ENCODE measurements at places on chromosomes 16 and 17.

DNA sequence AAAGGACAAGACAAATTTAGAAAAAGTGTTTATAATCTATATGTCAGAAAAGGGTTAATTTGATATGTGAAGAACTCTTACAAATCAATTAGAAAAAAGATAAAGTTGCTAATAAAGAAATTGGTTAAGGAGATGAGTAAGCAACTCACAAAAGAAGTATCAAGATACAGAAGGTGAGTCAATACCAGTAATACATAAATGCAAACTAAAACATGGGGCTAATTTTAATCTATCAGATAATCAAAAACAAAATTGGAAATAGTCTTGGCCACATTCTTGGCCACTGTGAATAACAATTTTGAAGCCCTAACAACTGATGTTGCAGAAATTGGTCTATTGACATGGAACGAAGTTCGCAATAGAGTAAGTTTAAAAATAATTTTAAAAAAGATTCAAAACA, 6.8 kb downstream of the DHRS7C start:
- DNase-seq: no peak

GRCh38 chr17:64277831-64278562, 14.9 kb upstream of the TEX2 start:
- DNase-seq: no peak

DNA sequence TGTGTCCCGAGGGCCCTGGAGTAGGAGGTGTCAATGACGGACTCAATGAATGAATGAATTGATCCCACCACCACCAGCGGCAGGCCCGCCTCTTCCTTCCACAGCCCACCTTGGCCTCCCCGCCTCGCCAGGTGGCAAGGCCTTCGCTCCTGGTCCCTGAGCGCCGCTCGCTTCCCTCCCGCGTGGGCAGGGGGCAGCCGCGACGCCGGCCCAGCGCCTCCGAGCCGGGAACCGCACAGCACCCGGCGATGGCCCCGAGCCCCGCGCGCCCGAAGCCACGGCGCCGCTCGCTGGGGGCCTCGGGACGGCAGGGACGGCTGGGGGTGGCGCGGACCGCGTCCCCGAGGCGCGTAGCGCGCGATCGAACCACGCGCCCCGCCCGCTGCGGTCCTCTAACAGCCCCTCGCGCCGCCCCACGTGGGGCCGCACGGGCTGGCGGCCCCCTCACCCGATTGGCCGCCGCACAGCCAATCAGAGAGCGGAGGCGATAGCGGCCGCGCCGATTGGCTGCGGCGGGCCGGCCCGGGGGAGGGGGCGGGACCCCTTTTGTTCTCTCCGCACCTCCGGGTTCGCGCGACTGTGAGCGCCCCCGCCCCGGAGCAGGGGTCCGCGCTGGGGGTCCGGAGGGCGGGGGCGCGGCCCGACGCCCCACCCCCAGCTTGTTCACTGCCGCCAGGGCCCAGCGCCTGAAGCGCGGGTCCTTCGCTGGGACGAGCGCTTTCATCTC, 31.4 kb downstream of the ACTG1 start:
- peak; percentile 68 for DNase-seq

- no peak for DNase-seq
These were observed 8.1 kb upstream of the CXCL16 start for GRCh38 chr17:4747847-4748246.

DNA sequence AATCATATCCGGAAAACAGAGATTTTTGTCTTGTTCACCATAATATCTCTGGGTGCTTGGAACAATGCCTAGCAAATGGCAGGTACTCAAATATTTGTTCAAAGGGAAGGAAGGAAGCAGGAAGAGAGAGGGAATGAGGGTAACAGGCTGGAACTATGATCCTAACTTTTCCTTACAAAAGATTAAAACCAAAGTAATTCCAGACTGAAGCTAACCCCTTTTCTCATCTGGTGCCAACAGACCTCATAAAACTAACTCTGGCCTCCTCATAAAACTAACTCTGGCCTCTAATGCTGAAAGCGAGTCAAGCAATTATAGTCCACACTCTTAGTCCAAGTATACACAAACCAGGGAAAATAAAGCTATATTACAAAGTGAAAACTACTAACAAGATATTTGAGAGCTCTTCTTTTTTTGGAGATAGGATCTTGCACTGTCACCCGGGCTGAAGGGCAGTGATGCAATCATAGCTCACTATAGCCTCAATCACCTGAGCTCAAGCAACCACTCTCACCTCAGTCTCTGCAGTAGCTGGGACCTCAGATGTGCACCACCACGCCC, 84.6 kb downstream of the KANSL1 start:
- no peak for DNase-seq

GRCh38 chr16:86565644-86566511, 751 bp upstream of the FOXC2 start:
- DNase-seq: no peak

All from activated naive CD4-positive, alpha-beta T cell treated with anti-CD3 and anti-CD28 coated beads, Interleukin-2, amount 50 U/mL, for 16 hours (primary cell).